ENCODE measurements at places on chromosomes 6 and 20.

DNA sequence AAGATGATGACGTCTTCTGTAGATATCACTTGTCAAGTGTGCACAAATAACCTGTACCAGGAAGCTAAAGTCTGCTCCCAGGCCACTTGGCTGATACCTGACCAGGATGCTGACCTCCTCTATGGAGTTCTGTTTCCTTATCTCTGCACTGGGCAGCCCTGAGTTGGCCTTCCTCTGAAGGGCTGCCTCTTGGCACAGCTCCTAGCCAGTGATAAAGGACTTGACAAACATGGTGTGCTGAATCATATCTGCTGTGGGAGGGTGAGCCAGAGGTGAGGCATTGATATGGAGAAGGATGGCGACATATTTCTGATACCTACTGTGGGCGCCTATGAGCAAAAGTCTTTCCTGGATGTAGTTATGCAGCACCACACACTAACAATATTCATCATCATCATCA, 32.8 kb upstream of the FOXA2 start:
- no peak for DNase-seq

DNA sequence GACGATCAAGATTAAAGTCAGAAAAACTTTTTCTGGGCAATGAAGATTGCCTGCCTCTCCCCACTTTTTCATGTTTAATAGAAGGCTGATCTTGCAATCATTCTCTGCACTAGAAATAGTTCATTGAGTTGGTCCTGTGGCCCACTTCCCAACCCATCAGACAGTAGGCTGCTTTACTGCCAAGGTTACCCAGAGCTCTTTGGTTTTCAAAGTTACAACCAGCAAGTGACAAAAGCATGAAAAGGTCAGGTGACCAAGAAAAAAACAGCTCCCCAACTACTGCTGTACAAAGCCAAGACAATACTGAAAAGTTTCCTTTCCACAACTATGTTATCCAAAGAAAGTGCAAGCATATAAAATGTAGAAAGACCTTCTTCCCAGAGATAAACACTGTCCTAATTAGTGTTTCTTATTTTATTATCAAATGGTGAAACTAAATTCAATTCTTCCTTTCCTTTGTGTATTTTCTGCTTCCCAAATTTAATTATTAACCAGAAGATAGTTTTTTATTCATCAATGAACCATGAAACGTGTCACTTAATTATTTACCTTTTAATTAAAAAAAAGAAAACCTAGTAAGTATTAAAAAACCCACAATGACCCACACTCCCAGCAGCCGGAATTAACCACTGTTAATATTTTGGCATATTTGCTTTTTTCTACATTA, 16.6 kb downstream of the DNAAF9 start:
- DNase-seq = no peak

GRCh38 chr6:20879526-20879925, 345.3 kb downstream of the CDKAL1 start:
- DNase-seq = peak; percentile 62

DNA sequence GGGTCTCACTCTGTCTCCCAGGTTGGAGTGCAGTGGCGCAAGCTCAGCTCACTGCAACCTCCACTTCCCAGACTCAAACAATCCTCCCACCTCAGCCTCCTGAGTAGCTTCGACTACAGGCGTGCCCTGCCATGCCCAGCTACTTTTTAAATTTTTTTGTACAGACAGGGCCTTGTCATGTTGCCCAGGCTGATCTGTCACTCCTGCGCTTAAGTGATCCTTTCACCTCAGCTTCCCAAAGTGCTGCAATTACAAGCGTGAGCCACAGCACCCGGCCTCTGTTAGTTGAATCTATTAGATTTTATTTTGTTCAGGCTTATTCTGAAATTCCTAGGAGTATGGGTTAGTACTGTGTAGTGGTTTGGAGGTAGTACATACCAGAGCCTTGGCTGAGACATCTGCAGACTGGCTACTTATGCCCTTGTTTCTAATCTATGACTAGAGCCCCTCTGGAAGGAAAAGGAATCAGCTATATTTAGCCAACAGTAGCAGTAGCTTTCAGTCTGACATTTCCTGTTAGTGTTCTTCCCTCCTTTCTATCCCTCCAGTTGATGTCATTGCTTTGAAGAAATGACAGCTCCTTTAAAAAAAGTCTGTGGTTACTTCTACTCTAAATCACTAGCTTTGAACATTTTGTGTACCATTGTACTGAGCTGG, 74.4 kb downstream of the ITCH start:
- no peak for DNase-seq

GRCh38 chr6:109051301-109052017, 43.2 kb downstream of the SESN1 start:
- no peak for DNase-seq

DNA sequence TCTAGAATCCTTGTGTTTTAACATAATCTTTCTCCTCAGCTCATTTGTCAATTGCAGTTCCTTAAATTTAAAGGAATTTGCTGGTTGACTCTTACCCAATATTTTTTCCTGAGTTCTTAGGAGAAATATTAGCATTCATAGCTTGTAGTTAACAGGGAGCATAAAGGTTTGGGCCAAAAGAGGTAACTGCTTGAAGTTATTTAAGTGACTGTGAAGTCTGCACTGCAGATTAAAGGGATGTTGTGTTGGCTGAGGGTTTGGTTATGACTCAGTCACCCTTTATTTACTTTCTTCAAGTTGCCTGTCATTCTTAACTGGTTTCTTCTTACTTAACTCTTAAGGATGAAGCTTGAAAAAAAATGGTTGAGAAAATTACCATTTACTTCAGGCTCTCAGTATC, 220.3 kb upstream of the LAMP5 start:
- DNase-seq = peak; percentile 8

DNA sequence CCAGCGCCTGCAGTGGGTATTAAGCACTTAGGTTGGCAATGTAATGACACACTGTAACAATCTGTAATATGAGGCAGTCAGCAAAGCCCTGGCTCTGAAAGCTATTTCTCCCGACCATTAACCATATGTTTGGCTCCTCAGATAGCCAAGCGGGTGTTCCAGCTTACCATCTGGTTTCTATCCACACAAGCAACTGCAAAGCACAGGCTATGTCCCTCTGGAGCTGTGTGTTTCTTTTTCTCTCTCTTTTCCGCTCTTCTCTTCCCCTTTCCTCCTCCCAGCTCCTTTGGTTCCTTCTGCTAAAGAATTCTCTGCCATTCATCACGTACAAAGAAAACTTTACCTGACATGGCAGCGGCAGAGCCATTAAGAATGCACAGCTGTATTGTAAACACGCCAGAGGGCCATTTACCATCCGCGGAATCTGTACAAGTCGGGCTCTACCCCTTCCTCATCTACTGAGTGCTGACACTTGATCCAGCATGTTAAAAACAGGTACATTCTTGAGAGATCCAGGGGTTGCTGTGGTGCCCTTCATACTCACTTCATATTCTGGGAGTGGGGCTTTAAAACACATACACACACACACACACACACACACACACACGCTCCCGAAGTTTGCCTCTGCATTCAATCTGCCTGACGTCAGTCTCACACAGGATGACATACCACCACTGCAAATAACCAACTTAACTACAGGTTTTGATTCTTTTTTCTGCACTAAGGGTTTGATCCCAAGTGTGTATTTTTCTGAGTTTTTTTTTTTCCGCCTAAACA, 77.2 kb downstream of the BACH2 start:
- no peak for DNase-seq

DNA sequence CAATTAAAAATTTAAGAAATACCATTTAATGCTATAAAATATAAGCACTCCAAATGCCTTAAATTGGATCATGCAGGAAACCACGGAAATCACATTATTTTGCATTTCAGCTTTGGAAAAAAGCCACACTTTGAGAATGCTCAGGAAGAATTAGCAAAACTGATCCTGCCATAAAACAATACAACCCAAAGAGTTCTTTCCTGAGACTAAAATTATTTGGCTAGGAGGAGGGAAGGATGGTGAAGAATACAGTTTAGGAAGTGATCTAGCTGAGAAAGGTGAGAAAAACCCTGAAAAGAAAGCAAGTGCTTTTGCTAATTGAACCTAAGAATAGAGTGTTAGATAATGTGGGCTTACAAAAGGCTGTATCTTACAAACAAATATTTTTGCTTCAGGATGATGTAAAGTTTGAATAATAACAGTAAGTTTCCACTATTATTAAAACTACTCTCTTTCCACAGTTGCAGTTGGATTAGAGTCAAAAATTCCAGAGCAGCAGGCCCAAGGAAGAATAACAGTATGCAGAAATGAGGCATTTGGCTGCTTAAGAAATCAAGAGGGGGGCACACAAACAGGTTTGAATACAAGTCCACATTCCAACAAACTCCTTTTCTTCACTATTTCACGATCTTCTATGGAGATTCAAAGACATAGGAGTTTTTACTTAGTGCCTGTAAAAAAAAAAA, 565.4 kb downstream of the RFPL4B start:
- DNase-seq = no peak

DNA sequence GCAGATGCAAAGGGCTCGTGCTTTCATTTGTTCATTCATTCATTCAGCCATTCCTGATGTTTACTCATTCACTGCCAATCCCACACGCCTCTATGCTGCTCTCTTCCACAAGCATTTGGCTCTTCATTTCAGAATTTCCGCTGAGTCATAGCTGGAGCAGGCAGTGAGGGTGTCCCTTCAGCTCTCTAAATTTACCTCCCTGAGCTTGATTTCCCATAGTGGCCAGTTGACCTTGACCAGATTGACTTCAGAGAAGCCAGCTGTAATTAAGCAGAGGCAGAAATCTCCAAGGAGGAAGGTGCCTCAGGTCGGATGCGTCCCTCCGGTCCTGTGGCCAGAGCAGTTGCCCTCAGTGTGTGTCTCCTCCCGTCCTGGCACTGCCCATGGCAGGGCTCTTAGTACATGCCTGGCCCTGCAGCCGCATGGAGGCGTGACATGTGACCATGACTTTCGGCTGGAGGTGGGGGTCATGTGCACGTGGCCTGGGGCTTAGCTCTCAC, 267.2 kb upstream of the ECI2 start:
- peak; percentile 25 for DNase-seq

DNA sequence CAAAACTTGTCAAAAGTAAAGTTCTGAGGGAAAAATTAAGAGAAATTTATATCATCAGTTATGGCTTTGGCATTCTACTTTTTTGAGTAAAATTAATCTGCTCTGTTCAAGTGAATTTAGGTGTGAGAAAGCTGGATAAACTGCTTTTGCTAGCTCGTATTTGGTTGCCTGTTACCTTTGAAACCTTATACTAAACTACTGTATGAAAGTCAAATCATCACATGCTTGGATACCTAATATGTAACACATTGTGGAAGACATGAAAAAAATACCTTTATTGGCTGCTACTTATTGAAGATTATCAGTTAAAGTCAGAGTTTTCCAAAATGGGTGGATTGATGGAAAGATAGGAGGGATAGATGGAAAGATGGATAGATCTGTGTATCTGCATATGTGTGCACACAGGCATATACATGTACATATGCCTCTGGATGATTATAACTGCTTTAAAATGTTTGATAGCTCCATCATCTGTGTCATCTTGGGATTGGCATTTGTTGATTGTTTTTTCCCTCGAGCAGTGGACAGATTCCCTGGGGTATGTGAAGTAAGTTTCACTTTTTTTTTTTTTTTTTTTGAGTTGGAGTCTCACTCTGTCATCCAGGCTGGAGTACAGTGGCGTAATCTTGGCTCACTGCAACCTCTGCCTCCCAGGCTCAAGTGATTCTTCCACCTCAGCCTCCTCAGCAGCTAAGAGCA, 24.3 kb downstream of the SCAF8 start:
- no peak for DNase-seq

- no peak for DNase-seq
Observed at GRCh38 chr6:10453596-10453995, 38.7 kb upstream of the TFAP2A start.

DNA sequence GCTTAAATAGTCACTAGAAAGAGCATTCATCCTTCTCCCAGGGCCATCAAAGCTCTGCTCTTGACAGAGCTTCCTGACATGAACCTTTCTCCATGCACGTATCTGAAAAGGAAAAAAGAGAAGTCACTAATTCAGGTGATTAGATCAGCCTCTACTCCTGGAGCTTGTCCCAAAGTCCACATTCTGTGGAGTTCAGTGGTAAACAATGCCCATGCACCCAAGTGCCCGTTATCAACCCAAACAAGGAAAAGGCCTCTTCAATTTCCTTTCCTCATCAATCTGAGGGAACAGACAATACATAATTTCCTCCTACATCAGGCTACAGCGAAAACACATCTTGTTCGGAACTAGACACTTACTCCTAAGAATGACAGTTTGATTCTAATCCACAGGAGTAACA, 129.2 kb upstream of the PCSK2 start:
- no peak for DNase-seq

- DNase-seq = peak; percentile 59
Observed at GRCh38 chr6:98845211-98846020, 11.0 kb downstream of the POU3F2 start.

DNA sequence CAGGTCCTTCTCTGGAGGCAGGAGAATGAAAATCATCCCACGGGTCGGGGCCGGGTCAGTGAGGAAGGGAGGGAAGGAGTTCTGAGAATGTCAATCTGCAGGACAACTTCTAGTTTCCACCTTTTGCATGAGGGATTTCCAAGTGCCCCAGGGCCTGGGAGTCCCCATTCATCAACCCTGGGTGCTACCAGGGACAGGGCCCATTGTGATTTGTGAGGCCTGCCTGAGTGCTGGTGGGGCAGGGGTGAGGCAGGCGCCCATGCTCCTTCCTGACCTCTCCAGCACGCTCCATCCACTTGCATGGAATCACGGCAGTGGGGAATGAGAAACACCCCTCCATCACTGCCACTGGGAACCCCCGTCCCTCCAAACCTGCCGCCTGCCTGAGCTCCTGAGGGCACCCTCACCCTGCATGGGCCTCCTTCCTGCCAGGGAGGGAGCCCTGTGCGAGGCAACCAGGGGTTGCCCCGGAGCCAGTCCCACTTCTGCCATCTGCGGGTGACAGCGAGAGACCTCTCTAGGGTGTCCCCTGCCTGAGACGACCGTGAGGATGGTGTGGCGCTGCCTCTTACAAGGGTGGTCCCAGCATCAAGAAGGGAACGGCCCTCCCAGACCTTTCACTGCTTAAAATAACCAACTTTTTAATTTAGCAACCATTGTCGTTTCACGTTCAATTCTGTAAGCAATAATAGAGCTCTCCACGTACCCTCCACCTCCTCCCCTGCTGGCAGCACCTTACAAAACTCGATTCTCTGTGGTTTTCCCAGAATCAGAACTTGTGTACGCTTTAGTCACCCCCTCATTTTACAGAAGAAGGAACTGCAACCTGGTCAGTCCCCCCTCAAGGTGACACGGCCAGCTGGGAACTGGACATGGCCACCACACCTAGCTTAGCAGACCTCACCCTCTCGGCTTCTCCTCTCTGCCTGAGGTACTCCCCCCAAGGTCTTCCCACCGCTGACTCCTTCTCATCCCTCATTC, 28.6 kb downstream of the PMEPA1 start:
- DNase-seq = no peak

GRCh38 chr6:130574146-130574545, 208.3 kb downstream of the TMEM200A start:
- DNase-seq = no peak

- DNase-seq = peak; percentile 19
Observed at GRCh38 chr20:59458645-59459044, 145.7 kb upstream of the PHACTR3 start.

- no peak for DNase-seq
Observed at GRCh38 chr20:59589086-59589684, 15.2 kb upstream of the PHACTR3 start.

- peak; percentile 8 for DNase-seq
Observed at GRCh38 chr6:3697609-3698008, 53.9 kb downstream of the PXDC1 start.
